Posterior vena cava (tissue), 2 donors: ENCODE measurements at places on chromosomes 5 and 9. TPM values are rescaled to one million over a fixed set of nuclear protein-coding genes. Genes with fewer than 3 reads are reported as not detected.

- no peak for DNase-seq
Observed at GRCh38 chr5:2181149-2181548, 298.4 kb upstream of the IRX4 start.

DNA sequence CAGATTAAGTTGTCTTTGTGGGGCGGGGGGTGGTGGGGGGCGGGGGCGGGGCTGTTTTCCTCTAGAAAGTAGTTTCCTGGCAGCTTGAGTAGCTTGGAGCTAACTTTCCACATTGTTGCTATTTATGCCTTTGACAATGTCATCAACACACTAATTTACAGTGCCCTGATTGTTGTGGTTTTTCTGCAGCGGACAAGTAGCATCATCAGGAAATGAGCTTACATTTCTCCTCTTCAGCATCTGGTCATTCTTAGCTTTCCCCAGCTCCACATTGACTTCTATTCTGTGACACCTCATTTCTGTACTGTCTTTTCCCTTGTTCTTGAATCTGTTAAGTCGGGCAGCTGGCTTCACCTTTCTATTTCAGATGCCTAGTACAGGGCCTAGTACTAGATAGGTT is 112.3 kb upstream of the RAD23B start:
- DNase-seq: no peak

GRCh38 chr5:173268750-173269432 is 33.9 kb upstream of the NKX2-5 start:
- DNase-seq: no peak

GRCh38 chr5:59712836-59713497 is 180.6 kb downstream of the PDE4D start:
- no peak for DNase-seq

The EPB41L4B gene
- total RNA-seq: 0.62 TPM

GRCh38 chr9:84343111-84343521 is 2.6 kb upstream of the SLC28A3 start:
- DNase-seq: no peak

The SLC34A3 gene
- not detected for total RNA-seq

DNA sequence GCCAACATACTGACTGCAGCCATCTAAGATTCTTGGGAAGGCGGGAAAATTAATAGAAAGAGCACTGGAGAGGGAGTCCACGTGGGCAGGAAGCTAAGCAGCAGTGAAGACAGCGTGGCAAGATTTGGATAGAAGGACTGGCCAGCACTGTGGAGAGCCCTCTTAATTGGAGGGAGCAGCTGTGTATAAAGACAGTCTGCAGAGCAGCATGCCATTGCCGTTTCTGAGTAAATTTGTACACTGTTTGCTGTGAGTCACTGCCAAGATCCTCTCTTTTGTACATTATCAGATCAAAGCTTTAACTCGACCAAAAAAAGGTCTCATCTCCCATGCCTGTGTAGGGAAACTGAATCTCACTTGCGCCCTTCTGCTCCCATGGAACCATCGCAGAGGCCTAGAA is 45.3 kb downstream of the INSYN2B start:
- no peak for DNase-seq
